ENCODE measurements at places on chromosomes 3 and 15.

GRCh38 chr3:140384028-140384771 is 293.7 kb upstream of the TRIM42 start:
- DNase-seq = no peak

DNA sequence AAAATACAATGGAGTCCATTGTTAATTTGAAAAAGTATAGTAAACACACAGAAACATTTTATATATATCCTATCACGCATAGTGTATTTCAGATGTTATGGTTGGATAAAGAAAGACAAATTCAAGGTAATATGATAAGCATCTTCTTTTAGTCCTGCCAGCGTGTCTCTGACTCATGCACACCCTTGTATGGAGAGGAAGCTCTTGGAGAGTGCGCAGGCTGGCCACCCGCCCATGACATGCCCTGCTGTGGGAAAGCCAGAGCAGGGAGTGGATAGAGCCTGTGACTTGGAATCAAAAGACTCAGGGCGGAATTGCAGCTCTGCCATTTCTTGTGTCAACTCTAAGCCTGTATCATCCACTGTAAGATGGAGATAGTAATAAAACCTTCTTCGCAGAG is 23.0 kb upstream of the COPG1 start:
- DNase-seq = no peak

- no peak for DNase-seq
Observed at GRCh38 chr15:42175671-42176070, 19.2 kb upstream of the PLA2G4F start.

GRCh38 chr3:48500656-48501055 is 3.3 kb downstream of the SHISA5 start:
- no peak for DNase-seq

DNA sequence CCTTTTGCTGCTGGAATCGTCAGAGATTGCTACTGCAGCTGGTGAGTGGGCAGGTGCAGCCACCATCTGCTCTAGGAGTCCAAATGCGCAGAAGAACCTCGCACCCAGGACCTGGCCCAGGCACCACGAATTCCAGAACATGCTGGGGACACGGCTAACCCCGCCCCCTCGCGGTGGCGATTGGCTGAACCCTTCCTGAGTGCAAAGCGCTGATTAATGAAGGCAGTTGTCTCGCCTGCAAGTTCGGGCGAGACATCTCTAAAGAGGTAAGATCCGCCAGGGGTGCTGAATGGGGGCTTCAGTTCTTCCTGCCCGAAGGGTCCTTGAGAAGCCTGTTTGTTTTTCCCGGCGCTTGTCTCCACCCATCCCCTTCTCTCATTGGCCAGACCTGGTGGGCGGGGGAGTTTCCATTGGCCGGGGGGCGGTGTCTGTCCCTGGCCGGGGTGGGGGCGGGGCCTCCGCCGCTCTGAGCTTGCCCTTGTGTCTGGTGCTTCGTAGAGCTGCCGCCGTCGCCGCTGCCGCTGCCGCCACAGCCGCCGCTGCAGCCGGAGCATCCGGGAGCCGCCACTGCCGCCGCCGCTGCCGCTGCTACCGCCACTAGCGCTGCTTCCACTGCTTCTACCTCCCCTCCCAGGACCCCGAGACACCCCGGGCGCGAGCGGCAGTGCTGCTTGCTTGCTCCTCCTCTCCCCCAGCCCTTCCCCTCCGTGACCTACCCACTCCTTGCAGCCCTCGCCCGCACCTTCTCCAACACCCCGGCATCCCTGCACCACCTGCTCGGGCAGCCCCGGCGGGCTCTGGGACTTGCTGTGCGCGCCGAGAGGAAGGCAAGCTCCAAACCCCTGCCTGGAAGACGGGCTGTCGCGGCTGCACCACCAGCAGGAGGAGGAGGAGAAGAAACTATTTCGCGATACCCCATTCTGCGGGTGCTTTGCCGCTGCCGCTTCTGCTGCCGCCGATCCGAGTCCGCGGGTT is at the start of gene CADM2:
CADM2 (plus strand) TSS at position 495 of the 975 bp plus-strand sequence.
- peak; percentile 91 for DNase-seq

- DNase-seq = no peak
Observed at GRCh38 chr15:62291262-62291661, 126.2 kb upstream of the C2CD4B start.

- DNase-seq = no peak
Observed at GRCh38 chr3:46868287-46868686, 5.0 kb upstream of the MYL3 start.

DNA sequence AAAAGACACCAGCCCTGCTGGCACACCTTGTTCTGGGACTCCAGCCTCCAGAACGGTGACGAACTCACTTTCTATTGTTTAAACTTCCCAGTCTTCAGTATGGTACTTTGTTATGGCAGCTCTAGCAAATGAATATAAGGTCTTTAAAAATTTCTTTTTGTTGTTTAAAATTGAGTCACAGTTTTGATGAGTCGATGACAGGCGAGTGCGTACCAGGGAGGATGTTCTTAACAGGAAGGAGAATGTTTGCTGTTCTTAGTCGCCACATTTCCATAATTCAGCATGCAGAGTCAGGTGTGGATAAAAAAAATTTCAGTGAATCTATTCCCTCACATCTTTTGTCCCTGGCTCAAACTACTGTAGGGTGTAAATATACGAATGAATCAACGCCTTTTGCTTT is 12.4 kb downstream of the DNASE1L3 start:
- no peak for DNase-seq

DNA sequence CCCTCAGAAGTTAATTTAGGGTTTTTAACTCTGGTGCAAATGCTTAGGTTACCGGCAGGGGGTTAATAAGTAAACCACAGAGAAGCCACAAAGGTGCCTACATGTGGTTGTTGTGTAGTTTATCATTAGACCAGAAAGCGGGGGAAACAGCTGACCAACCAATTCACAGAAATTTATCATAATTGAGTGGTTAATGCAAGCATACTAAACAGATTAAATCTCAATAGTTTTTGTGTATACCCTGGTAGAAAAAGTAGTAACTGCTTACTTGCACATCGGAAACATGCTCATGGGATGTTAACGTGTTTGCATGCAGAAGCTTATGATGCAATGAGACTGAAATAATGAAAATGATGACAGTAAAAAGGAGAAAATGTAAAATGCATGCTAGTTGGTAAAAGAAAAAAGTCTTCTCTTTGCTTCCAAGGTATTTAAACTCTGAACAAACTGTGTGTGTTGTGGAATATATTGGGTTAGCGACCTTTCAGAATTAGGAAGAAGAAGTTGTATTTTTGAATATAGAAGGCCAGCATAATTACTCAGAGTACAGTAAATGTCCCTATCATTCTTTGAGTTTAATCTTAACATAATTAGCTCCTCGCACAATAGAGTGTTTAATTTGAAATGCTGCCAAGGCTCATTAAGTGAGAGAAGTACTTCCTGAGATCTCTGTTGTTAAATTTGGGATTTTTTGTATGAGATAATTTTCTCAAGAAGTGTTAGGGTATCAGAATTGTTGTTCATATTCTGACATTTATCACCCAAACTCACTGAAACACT is 316.2 kb downstream of the PTPRG start:
- DNase-seq = no peak

- no peak for DNase-seq
Observed at GRCh38 chr3:111531446-111531845, 10.6 kb upstream of the CD96 start.

- DNase-seq = no peak
Observed at GRCh38 chr3:4313606-4314293, 10.6 kb downstream of the SETMAR start.

GRCh38 chr15:66877477-66878271 is 175.6 kb downstream of the SMAD6 start:
- no peak for DNase-seq

GRCh38 chr3:193145248-193145647 is 95.8 kb upstream of the PLAAT1 start:
- no peak for DNase-seq

DNA sequence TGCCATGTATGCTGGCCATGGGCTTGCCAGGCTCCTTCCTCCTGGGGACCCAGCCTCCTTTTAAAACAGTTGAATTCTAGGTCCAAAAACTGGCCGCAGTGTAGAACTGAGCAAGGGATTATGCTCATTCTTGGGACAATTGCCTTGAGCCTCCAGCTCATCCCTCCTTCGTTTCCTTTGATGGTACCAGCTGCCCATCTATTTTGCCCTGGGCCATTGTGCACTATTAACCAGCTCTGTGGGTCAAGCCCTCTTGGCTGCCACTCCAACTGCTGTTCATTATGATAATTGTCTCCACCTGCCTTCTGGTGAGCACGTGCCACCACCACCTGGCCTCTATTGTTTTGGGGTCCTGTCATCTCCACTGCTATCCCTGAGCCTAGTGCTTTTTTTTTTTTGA is 75.8 kb upstream of the SYN2 start:
- peak; percentile 53 for DNase-seq

- DNase-seq = peak; percentile 96
Observed at GRCh38 chr15:66803182-66803729, 101.2 kb downstream of the SMAD6 start.

DNA sequence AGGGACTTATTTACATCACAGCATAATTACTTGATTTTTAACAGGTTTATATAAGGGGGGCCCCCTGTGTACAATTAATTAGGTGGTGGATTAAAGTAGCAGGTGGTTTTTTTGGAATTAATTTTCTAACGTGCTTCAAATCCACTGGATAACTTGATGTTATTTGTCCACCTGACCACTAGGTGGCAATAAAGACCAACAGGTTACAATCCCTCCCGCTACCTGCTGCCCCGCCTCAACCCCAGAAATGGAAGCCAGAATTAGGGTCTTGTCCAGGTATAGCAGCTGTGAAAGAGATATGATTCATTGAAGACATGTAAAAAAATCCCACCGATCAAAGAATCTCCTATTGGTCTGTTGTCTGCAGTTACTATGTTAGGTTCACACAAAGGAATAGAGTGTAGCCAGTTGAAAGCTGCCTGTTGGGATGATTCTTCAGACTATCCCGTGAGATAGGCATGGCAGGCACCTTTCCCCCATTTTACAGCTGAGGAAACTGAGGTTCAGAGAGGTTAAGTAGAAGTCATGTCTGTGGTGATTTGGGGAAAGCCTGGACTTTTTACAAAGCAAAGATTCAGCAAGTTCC is 44.0 kb downstream of the MFSD1 start:
- DNase-seq = no peak

DNA sequence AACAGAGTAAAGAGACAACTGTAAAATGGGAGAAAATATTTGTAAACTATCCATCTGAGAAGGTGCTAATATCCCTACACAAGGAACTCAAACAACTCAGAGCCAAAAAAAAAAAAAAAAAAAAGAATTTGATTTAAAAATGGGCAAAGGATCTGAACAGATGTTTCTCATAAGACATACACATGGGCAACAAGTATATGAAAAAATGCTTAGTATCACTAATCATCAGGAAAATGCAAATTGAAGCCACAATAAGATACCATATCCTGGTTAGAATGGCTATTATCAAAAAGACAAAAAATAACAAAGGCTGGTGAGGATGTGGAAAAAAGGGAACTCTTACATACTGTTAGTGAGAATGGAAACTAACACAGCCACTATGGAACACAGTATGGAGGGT is 36.2 kb downstream of the TXNRD3 start:
- no peak for DNase-seq

DNA sequence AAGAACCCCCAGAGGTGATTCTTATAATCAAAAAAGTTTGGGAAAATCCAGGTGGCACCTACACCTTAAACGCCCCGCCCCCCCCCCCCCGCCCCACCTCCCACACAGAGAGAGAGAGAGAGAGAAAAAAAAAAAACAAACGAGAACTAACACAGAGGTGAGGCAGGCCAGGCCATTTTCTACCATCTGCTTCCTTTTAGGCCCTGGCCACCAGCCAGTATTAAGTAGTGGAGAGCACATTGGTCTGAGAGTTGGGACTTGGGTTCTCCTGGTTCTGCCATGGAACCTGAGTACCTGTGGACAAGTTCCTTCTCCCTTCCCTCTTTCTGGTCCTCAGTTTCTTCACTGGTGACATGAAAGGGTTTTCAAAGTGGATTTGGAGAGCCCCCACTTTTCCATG is 60.6 kb downstream of the SLC6A11 start:
- no peak for DNase-seq

- DNase-seq = no peak
Observed at GRCh38 chr15:95468820-95469219, 861.7 kb upstream of the NR2F2 start.

GRCh38 chr15:101558221-101558941 is 68.9 kb upstream of the PCSK6 start:
- peak; percentile 16 for DNase-seq

GRCh38 chr3:105823149-105823867 is 45.5 kb downstream of the CBLB start:
- DNase-seq = no peak

DNA sequence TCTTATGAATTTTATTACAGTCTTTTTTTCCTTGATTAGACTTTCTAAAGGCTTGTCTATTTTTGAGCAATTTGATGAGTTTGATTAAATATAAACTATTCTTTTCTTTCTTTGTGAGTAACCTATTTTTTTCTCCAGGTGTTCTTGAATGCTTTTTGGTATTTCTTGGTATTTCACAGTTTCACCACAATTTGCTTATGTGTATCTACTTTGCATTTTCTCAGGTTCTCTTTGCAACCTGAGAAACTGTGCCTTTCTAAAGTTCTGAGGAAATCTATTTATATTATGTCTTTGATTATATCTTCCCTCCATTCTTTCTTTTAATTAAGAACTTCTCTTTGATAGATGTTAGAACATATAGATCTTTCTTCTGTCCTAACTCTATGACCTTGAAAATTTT is 117.1 kb upstream of the MLF1 start:
- DNase-seq = no peak

DNA sequence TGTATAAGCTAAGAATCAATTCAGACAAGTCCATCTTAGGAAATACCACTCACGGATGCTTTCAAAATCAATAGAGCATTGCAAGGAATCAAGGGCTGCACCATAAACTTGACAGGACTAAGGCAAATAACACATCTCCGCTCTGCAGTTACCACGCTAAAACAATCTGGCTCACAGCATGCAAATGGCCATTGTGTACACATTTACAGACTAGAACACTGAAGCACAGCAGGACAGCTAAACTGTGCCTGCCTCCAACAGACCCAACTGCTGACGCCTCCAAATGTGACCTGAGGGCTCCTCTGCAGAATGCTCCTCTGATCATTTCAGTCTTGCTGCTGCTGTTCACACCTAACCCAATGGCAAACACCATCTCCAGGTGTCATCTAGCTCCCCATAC is 104.3 kb downstream of the MEX3B start:
- no peak for DNase-seq

- DNase-seq = no peak
Observed at GRCh38 chr3:144364737-144365136, 393.1 kb downstream of the DIPK2A start.

DNA sequence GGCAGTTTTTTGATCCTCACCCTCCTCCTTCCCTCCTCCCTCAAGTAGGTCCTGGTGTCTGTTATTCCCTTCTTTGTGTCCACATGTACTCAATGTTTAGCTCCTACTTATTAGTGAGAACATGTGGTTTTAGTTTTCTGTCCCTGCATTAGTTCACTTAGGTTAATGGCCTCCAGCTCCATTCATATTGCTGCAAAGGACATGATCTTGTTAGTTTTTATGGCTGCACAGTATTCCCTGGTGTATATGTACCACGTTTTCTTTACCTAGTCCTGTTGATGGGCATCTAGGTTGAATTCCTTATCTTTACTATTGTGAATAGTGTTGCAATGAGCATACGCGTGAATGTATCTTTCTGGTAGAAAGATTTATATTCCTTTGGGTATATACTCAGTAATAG is 61.7 kb upstream of the FGF7 start:
- no peak for DNase-seq

All from mesenteric fat pad (tissue), 1 donor.